ENCODE measurements at places on chromosomes 7 and 10.
A peak's percentile ranks its signal among the peaks of the same experiment; 100 is the strongest.

- DNase-seq, result no peak
Observed at GRCh38 chr7:143878884-143879283, 23.1 kb downstream of the TCAF1 start.

- DNase-seq, result peak; percentile 86
Observed at GRCh38 chr7:101816595-101817470, 593 bp upstream of the CUX1 start.

GRCh38 chr10:97151307-97151914 lies 34.3 kb downstream of the SLIT1 start:
- no peak for DNase-seq

- no peak for DNase-seq
Observed at GRCh38 chr7:80458822-80459725, 52.8 kb downstream of the GNAT3 start.

DNA sequence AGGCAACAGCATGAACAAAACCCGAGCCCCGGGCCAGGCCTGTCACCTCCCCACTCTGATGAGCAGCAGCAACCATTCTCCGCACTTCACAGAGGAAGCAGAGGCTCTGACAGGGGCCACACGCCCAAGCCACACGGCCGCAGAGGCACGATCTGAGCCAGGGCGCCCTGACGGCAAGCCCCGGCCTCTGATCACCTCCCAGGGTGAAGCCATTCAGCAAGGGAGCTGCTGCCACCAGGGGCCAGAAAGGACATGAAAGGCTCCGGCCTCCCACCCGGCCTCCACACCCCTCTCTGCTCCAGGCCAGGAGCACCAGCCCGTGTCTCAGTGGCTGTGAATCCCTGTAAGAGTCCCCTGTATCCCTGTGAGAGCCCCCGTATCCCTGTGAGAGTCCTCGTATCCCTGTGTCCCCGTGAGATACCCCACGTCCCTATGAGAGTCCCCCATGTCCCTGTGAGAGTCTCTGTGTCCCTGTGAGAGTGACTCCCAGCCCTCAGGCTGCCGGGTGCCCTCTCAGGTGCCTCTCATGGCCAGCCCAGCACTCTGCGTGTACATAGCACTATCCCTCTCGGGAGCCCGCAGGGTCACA lies 187.8 kb downstream of the MAD1L1 start:
- no peak for DNase-seq

DNA sequence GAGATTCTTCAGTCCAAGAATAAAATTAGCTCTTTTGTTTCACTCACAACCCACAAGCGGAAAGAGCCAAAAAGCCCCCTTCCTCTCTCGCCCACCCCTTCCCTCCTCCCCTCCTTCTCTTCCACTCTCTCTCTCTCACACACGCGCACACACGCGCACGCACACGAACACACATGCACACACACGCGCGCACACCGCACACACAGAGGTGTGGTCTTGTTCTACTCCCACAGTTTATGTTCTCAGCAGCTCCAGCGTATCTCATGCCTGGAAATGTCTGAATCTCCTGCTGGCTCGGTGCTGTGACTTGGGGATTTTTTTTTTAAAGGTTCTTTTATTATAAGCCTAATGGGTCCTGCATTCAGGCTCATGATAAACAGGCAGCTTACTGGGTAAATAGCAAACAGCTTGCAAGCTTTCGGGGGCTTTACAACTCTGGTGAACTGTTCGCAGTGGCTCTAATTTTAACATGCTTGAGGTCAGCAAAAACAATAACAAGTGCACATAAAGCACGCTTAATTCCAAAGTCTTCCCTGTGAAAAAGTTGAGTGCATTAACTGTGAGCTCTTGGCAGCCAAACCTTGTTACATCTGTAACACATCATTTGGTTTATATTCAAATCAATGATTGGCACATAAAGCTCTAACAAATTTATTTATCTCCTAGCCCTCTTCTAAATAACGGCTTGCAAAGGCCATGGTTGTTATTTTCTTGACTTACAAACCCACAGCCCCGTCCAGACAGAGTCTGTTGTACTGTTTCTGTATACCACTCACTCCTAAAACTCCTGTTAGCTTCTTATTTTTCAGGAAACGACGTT lies 424.1 kb upstream of the MGMT start:
- no peak for DNase-seq

- DNase-seq, result no peak
Observed at GRCh38 chr7:105979405-105979804, 16.3 kb downstream of the CDHR3 start.

DNA sequence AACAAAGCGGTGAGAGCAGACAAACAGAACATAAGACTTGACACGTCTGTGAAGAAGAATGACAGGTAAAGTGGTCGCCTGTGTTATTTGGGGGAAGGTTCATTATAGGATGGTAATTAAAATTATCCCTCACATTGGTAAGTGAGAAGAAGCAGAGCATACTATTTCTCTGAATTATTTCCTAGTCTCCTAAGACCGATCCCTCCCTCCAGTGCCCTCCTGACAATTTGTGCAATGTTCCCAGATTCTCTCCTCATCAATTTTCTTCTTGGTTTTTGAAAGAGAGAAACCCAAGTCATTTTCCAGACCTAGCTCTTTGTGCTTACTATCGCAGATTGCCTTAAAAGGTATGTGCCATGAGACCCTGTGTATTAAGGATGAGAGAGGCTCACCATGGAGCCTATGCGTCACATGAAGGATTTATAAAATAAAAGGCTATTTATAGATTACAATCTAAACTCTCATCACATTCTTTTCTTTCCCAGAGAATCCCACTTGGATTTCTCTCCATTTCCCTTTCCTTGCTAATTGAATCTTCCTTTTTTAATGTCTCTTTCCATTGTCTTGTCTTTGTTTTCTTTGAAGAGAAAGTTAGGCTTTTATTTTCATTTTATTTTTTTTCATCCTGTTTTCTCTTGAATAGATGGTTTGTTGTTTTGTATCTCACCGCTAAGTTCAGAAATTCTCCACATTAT lies 112.0 kb downstream of the PPP1R3A start:
- DNase-seq, result no peak

GRCh38 chr10:112332509-112333228 lies 41.2 kb upstream of the ACSL5 start:
- no peak for DNase-seq

Data from GM03348 (cell line).